ENCODE measurements at places on chromosomes 4 and X.

- no peak for DNase-seq
Measured at GRCh38 chrX:147570483-147570882, 341.2 kb upstream of the FMR1 start.

DNA sequence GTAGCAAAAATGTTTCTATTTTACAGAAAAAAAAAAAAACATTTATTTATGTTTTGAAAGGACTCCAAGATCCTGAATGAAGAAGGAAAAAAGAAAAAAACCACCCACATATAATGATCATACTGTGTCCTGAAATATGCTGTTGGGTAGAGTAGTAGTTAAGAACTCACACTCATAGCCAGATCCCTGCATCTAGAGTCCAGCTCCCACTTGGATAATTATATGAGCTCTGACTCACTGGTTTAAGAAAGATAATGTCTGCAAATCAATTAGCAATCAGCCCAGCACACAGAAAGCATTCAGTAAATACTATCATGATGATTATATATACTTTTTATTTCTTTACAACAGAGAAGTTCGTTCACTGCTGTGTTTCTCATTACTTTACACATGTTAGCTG is 46.7 kb upstream of the MXRA5 start:
- no peak for DNase-seq

DNA sequence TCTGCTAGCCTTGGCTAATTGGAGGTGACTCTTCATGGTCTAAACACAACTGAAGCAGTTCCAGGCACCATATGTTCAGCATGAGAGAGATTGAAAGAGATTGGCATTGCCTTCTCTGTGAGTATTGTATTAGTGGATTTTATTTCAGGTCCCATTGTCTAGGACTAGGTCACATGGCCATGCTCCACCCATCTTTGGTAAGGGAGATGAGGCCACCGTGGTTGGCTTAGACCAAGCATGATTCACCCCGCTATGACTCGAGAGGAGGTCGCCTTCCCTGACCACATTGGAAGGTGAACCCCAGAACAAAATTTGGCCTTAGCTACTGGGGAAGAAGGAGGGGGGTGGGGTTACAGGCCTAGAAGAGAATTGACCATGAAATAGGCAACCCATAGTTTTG is 109.9 kb upstream of the BCOR start:
- DNase-seq, result peak; percentile 14

DNA sequence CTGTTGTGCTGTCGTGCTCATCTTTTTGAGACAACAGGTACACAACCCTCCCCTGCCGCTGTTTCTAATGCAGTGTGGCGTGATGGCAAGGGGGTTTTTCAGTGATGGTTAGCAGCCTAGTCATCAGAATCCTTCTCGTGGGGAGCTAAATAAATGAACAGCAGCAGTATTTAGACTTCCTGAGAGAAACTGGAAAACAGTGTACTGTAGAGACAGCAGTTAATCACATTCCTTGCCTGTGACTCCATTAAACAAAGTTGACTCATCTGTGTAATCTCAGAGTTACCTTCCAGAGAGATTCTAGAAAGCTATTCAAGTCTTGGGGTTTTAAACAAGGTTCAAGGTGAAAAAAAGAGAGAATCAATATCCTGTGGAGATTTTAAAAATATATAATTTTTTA is 1753.2 kb upstream of the PCDH7 start:
- peak; percentile 68 for DNase-seq

DNA sequence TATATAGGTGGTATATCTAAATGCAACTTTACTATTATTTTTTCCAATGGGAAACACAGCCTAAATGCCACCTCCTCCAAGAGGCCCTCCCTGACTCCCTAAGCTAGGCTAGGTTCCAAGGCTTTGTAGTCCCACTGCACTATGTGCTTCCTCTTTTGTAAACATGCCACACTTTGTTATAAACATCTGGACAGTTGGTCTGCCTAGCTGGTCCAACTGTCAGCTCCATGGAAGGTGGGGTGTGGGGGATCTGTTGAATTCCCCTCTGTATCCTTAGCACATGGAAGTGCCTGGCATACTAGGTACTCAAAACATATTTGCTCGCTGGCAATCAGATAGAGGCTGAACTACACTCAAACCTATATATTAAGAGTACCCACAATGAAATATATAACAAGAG is 63.4 kb downstream of the SLC9A7 start:
- no peak for DNase-seq

DNA sequence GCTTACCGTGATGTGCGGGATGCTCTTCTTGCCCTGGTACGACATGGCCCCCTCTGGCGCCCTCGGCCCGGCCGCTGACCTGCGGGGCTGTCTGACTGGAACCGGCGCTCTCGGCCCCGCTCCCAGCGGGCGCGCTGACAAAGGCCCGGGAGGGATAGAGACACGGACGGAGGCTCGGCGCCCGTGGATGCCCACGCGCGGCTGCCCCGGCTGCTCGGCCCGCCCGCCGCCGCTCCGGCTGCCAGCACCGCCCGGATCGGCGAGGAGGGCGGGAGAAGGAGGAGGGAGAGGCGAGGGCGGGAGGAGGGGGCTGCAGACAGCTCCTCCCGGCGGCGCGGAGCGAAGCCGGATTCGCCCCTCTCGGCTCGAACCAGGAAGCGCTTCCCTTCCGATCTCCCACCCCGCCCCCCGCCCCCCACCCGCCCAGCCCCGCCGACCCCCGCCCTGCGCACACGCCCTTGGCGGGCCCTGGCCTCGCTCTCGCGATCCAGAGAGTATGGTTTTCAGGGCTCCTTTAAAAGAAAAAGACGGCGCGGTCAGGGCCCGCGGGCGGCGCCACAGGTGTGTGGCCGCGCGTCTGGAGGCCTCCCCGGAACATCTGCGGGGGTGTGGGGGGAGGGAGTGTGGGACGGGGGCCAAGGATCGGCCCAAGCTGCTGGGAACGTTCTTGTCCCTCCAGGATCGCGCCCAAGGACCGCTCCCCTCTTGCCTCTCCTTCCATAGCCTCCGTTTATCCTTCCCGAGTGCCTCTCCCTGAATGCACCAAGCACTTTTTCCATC is 4.5 kb downstream of the CRMP1 start:
- DNase-seq, result no peak

DNA sequence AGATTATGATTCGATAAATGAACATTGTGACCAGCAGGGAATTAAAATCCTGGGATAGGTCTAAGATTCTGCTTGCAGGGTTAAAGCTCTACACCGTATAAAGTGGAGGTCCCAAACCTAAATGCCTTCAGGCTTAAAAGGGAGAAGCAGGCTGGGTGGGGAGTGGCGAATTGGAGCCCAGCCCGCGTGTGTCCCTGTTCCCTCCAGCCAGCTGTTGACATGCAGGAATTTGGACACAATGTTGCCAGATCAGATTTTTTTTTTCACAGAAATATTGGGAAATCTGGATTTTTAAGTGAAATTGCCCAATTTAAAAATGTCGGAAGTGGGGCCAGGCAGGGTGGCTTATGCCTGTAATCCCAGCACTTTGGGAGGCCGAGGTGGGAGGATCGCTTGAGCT is 60.5 kb downstream of the ELF4 start:
- no peak for DNase-seq

GRCh38 chr4:153438916-153439756 is 27.0 kb upstream of the TMEM131L start:
- DNase-seq, result no peak

GRCh38 chrX:149682031-149682430 is 29.8 kb upstream of the MAGEA11 start:
- DNase-seq, result no peak

DNA sequence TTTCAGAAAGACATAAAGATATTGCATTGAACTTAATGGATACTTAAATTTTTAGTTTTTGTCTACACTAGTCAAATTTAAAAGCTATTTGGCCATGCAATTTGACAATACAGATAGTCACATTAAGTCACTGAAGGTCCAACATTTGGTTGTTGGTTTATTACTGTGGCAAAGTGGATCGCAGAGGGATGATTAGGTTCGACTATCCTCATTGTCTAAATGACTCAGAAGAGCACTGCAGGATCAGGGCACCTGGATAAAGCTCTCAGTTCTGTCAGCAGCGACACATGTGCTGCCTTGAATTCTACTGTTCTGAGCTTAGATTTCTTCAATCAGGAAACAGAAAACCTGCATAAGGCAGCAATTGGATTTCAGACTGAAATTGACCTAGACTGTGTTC is 130.7 kb downstream of the AMELX start:
- DNase-seq, result no peak

DNA sequence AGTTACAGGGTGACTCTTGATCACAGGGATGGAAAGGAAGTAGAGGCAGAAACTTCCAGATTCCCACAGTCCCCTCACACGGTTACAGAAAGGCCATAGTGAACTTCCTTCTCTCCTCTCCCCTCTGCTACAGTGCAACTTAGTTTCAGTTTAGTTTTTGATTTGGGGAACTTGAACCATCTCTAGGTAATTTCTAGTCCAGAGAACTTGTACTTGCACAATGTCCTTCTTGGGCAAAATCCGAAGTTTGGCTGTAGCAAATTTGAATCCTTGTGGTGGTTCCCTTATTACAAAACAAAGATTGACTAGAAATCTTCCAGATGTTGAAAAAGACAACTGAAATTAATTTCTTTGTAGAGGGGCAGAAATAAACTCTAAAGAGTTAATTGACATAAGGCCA is 1.2 kb upstream of the BLTP1 start:
- no peak for DNase-seq

GRCh38 chr4:70700712-70701111 is 12.4 kb downstream of the UTP3 start:
- no peak for DNase-seq

DNA sequence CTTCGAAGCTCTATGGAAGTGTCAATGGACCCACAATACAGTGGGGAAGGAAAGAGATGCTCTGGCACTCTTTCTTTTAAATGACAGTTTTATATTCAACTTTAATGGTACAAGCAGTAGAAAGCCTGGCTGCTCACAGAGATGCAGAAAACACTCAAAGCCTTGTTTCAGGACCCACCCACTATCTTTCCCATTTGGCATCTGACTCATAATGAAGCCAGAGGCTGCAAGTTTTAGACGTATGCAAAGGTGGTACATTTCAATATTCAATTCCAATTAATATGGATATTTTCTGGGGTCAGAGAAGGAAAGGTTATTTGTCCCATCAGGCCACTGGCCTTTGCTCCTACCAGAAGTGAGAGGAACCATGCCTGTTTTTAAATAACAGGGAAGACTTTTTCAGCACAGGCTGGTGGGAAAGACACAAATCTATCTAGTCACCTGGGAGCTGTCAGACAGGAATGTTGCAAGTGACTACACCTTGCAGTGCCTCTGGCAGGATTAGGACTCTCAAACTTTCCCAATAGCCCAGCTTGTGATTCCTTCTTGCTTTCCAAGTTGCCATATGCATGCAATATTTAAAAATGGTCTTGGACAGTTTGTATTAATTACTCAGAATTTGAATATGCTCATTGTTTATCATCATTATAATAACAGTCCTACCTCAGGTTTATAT is 70.0 kb upstream of the RAB40AL start:
- no peak for DNase-seq

GRCh38 chrX:17617806-17618205 is 119.5 kb upstream of the SCML1 start:
- DNase-seq, result peak; percentile 85

DNA sequence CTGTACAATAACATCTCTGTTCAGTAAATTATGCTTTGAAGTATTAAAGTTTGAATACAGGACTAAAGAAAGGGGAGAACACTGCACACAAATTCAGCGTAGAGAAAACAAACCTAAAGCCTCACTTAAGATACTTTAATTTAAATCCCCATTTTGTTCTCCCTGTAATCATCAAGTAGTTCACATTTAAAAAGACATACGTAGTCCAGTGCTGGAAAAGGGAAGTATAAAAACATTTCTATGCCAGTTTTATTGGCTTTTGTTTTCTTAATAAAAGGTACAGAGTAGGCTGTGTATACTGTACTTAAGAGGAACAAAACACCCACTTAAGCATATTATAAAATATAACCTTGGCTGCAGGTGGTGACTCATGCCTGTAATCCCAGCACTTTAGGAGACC is 101.6 kb downstream of the FGF16 start:
- DNase-seq, result no peak

DNA sequence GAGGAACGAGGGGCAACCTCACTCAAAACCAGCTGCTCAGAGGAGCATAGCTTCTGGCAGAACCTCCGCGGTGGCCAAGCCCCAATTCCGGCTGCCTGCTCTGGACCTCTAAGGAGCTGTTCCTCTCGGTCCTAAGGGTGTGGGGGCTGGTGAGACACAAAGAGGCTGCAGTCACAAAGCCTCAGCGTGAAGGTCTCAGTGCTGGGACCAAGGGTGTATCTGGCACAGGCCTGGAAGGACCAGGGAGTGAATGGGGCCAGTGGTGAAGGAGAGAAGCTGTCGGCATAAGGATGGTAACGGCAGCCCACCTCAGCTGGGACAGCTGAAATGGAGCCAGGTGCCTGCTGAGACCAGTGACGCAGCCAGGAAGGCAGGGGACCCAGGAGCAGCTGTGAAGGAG is 5.3 kb downstream of the PDE6B start:
- no peak for DNase-seq

- no peak for DNase-seq
Measured at GRCh38 chrX:108018656-108019381, 26.0 kb upstream of the VSIG1 start.

- peak; percentile 56 for DNase-seq
Measured at GRCh38 chr4:48295116-48295515, 25.5 kb upstream of the TEC start.

GRCh38 chrX:40164751-40165150 is 67.0 kb upstream of the BCOR start:
- DNase-seq, result no peak

DNA sequence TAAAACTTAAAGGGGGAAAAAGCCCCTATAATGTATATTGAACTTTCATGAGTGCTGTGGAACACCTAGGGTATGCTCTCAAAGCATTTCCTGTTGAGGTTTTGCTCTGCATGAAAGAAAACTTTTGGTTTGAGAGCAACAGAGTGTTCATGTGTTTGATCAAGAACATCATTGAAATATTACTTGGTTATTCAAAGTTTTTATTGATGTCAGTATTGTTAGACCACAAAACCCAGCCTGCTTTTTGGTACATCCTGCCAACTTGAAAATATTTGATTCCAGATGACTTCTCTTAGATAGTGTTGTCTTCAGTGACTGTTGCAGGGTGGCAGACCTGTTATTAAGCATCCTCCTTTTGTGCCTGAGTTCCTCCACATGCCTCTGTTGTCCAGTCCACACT is 68.0 kb downstream of the N4BP2 start:
- no peak for DNase-seq

GRCh38 chr4:72031868-72032608 is at the start of gene NPFFR2:
NPFFR2 (plus strand) TSS chr4:72032000; CDS start chr4:72128592, 96,592 bp downstream.
- peak; percentile 10 for DNase-seq

GRCh38 chrX:133389975-133390374 is 25.3 kb downstream of the GPC4 start:
- no peak for DNase-seq

- peak; percentile 40 for DNase-seq
Measured at GRCh38 chr4:20487852-20488251, 212.4 kb upstream of the PACRGL start.

GRCh38 chrX:43504394-43504793 is 151.7 kb upstream of the MAOA start:
- DNase-seq, result no peak

- no peak for DNase-seq
Measured at GRCh38 chr4:117664706-117665444, 369.4 kb upstream of the NDST3 start.

GRCh38 chr4:96744676-96745075 is 904.8 kb downstream of the PDHA2 start:
- no peak for DNase-seq

GRCh38 chr4:40576651-40577480 is 52.8 kb downstream of the RBM47 start:
- DNase-seq, result peak; percentile 78

GRCh38 chrX:133468051-133468450 is 52.8 kb upstream of the GPC4 start:
- DNase-seq, result no peak
